ENCODE measurements at places on chromosomes 2 and 18. TPM values are rescaled to one million over a fixed set of nuclear protein-coding genes. Genes with fewer than 3 reads are reported as not detected.

Gene NPHP1
- 5.7 TPM for total RNA-seq

Gene IGFBP5
- 266 TPM for total RNA-seq

Gene VWC2L
- not detected for total RNA-seq

Gene ATP5MC3
- 97.2 TPM for total RNA-seq

Gene ARL6IP6
- total RNA-seq = 20.3 TPM

Gene MAPRE3
- 10.2 TPM for total RNA-seq

Gene MPP4
- 0.16 TPM for total RNA-seq

Gene GPR75
- total RNA-seq = 4.7 TPM

Gene HOXD13
- total RNA-seq = not detected

Gene ID2
- 8.7 TPM for total RNA-seq

Gene ST6GAL2
- not detected for total RNA-seq

Gene KCNG2
- total RNA-seq = 0.17 TPM
